ENCODE measurements at places on chromosomes 5 and 9.

DNA sequence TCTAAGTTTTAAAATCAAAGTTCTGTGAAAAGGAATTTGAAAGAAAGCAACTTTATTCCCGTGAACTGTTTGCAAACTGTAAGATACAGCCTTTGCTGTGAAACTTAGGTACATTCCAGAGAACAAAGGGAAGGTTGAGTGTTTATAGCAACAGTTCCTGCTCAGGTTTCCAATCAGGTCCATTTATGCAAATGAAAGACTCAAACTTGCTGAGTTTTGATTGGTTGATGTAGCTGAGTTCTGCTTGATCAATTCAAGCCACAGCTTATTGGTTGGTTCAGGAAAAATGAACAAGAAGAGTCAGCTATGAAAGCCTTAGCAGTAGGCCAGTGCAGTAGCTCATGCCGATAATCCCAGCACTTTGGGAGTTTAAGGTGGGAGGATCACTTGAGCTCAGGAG lies 37.9 kb downstream of the SLC27A6 start:
- DNase-seq: no peak

DNA sequence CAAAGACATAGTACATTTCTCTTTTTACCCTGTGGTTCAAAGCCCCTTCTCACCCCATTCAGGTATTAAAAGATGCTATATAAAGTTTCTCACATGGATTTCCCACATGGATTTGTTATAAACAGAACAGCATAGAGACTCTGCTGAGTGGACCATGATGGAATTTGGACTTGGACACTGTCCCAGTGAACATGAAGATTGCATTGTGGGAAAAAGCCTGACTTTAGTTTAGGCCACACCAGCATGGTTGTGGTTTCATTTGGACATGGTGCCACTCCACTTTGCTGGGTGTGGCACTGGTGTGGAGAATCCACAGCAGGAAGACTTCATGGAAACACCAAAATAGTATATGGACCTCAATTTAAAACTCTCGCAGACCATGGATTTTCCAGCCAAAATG lies 124.6 kb downstream of the ARHGAP26 start:
- DNase-seq: peak; percentile 73

GRCh38 chr5:172943283-172943841 lies 15.9 kb upstream of the RPL26L1 start:
- peak; percentile 98 for DNase-seq

DNA sequence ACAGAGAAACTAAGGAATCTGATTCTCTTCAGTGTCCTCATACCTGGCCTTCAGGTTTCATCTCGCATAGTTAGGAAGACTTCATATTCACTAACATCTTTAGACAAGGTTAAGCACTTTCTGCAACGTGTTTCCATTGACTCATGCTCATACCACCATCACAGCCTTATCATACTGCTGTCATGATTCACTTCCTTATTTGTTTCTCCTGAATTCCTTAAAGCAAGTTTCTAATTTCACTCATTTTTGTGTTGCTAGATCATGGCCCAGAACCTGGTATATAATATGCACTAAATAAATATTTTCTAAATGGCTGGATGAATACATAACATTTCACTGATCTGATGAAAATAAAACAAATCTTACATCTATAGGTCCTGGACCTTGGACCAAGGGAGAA lies 472.9 kb downstream of the PRELID2 start:
- peak; percentile 91 for DNase-seq

GRCh38 chr9:85262333-85262732 lies 479.4 kb downstream of the AGTPBP1 start:
- DNase-seq: peak; percentile 21

DNA sequence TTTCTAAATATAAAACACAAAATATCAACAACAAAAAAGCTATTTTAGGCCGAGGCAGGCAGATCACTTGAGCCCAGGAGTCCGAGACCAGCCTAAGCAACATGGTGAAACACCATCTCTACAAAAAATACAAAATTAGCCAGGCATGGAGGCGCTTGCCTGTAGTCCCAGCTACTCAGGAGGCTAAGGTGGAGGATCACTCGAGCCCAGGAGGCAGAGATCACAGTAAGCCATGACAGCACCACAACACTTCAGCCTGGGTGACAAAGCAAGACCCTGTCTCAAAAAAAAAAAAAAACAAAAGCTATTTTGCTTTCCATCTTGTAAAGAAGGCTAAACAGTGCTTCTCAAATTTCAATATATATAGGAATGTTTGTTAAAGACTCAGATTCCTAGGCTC lies 11.3 kb downstream of the C5orf15 start:
- DNase-seq: no peak

DNA sequence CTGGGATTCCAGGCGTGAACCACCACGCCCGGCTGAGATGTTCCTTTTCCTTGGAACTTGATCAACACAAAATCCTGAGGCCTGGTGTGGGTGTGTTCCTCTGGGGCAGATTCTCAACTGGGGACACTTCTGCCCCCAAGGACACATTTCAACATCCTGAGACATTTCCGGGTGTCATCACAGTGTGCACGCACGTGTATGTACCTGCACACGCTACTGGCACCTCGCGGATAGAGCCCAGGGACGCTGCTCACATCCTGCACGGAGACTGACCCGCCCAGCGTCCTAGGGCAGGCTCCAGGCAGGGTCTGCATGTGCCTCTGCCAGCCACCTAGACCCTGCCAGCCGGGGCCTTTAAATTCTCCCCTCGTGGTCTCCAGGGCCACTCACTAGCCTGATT lies 8.0 kb downstream of the SAPCD2 start:
- no peak for DNase-seq

GRCh38 chr5:58012102-58012501 lies 447.8 kb downstream of the PLK2 start:
- DNase-seq: peak; percentile 10

- DNase-seq: no peak
Measured at GRCh38 chr9:133823189-133824105, 85.3 kb upstream of the SARDH start.

DNA sequence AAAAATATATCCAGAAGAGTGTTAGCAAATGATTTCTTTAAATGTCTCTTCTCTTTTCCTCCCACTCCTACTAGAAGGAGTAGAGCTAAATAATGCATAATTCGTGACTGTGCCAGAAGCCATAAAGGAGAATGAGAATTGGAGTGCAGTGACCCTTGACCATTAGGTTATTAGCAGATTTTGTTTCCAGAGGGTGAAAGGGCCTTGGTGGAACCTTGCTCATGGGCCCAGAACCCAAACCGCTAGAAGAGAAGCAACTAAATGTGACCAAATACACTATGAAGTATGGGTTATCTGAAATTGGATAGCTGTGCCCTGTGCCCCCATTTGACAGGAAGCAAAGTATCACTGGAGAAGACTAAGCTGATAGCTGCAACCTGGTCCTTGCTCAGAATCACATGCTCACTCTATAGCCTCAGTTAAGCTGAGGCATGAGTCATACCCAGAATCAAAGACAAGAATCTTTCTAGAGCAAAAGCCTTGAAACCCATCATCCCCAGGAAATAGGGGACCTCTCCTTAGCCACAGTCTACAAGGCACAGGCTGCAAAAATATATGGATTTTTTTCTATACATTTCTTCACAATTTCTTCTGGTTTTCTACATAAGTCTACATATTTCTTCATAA lies 36.3 kb downstream of the CAPSL start:
- DNase-seq: peak; percentile 50

- DNase-seq: no peak
Measured at GRCh38 chr5:173624282-173624681, 7.8 kb upstream of the BOD1 start.

- DNase-seq: peak; percentile 74
Measured at GRCh38 chr9:136023410-136024225, 62.4 kb upstream of the UBAC1 start.

DNA sequence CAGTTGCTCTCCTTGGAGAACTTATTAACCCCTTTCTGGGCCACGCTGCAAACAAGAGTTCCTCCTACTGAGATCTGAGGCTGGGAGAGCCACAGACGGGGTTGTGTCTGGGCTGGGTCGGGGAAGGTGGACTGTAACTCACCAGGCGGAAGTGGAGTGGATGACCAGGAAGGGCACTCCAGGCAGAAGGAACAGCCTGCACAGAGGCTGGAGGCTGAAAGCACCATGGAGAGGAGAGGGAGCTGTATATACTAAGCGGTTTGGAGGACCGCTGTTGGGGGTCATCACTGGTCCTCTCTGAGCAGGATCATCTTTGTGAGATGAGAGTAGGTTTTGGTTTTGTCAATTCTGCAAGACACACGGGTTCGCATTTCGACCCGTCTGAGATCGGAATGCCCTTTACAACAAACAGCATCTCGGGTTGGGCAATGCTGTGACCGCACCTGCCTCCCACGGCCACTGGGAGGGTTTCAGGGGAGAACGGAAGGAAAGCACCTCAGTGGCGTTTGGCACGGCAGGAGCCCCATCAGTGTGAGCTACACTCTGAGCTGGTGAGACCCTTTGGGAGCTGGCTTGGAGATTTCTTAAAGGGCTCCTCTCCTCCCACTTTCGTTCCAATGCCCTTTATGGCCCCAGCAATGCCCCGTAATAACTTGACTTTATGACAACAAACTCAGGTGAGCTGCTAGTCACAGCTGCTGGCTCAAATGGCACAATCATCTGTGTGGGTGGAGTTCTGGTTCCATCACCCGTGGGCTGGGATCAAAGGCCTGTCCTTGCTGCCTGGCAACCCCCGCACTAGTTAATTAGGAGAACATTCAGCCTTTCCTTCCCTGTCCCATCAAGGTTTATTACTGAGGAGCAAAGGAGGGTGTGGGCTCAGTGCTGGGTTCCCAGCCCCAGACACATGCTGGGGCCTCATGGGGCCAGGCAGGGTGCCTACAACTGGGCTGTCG lies 18.7 kb upstream of the NEURL1B start:
- no peak for DNase-seq

GRCh38 chr5:100615362-100615761 lies 80.2 kb downstream of the FAM174A start:
- DNase-seq: peak; percentile 8

DNA sequence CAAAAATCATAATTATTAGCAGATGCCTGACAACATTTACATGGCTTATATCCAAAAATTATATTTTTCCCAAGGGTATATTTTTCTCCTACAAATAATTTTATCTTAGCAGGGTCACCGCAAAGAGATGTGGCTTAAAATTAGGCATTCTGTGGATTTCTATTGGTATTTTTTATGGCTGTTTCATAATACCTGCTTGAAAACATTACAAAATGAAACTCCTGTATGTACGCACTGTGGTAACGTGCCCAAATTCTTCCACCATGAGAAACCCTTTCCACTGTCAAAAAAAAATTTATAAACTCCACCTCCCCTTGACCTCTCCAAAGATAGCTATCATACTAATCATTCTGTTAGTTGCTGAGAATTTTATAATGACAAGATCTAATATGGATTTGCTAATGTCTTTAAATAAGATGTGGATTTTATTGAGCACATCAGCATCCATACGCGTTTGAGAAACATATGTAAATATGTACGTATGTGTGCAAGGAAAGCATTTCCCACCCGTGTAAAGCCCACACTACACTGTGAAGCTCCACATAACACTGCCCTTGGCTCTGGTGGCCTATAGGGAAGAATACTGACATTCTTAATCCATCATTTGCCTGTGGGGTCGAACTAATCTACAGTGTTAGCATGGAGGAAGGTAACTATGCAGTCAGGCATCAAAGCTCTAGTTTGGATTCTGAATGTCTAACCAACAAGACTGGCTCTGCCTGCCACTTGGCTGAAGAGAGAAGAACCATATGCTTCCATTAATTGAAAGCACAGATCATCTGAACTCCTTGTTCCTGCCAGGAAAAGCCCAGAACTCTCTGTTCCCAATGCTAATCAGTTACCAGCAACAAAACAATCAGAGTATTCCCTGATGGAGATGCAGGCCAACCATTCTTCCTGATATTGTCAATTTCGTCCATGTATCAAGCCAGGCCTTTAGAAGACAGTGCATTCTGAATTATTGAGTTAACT lies 244.7 kb downstream of the SPOCK1 start:
- peak; percentile 91 for DNase-seq

DNA sequence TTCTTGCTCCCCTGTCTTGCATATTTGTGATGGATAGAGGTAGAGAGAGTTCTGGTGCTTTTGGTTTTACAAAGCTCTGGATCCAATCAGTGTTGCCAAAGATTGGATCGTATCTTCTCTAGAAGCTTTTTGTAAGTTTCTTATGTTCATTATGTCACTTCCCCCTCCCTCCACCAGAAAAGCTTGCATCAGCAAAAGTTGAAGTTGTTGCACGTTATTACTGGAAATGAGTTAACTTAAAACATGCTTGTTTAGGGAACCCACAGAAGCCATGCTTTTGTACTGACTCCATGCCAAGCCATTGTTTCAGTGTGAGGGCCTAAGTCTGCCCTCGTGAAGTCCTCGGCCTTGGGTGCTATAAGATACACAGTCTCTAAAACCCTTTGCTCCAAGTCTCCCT lies 186.5 kb downstream of the ERCC6L2 start:
- peak; percentile 67 for DNase-seq

- no peak for DNase-seq
Measured at GRCh38 chr5:149019679-149020078, 43.2 kb downstream of the SH3TC2 start.

GRCh38 chr5:15929611-15930263 lies 249.9 kb downstream of the MARCHF11 start:
- peak; percentile 89 for DNase-seq

All from fibroblast of skin of right quadriceps (primary cell).